ENCODE measurements at places on chromosomes 3 and 15.

DNA sequence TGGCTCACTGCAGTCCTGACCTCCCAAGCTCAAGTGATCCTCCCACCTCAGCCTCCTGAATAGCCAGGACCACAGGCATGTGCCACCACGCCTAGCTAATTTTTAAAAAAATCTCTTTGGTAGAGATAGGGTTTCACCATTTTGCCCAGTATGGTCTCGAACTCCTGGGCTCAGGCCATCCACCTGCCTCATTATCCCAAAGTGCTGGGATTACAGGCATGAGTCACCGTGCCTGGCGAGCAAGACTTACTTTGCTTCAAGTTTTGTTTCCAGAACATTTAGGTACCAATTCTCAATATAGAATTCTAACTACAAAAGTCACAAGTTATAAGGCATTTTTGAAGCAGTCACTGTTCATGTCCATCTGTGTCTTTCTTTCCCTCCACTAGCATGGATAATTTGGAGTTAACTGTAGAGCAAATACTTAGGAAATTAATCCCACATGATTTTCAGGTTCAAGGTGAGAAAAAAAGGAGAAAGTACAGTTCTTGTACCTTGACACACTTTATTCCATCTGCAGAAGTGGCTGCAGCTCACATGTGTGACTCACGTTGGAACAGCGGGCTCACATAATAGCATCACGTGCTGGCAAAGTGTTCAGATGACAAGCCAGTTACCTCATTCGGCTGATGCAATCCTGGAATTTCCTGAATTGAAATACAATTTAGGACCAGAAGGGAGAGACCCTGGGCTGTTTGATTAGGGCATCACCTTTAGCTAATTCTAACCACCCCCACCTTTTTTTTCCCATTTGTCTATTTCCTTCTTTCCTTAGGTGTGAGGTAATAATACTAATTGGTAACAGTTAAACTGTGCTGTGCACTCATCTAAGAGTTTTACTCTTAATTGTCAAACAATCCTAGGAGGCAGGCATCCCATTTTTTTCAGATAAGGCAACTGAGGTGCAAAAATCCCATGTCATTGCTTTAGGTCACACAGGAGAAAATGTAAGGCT lies 46.9 kb upstream of the NEDD4 start:
- DNase-seq: no peak

DNA sequence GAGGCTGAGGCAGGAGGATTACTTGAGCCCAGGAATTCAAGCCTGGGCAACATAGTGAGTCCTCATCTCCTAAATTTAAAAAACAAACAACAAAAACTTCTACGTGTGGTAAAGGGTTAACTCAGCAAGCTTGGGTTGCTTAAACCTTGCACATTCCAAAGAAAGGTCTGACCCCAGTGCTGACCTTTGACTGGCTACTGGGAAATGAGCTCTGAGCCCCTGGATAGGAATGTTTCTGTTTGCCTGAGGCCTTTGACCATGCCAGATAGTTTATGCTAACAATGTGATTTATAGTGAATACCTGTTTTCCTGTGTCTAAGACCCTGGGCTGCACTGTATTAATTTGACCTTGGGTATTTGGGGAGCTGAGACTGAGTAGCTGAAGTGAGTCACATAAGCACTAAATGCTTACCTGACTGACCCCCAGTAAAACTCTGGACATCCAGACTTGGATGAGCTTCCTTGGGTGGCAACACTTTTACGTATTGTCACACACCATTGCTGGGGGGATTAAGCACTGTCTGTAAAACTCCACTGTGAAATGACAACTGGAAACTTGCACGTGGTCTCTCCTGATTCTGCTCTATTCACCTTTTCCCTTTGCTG lies 20.7 kb downstream of the TCAIM start:
- DNase-seq: no peak

GRCh38 chr3:172634948-172635347 lies 75.9 kb downstream of the NCEH1 start:
- no peak for DNase-seq

DNA sequence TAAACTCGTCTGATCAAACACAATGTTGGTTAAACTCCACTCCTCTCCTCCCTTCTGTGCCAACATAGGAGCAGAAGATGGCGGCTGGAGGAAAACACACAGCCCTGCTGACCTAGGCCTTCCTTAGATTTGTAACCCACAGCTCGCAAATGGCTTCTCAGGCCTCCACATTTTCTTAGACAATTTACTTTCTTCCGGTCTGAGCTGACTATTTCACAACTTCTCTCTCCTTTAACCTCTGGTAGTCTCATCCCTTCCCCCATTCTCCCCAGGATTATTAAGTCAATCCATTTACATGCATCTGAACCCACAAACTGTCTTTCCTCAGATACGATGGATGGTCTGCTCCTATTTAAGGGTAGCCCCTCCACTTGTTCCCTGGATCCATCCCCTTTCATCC lies 25.7 kb upstream of the ULK4 start:
- no peak for DNase-seq

DNA sequence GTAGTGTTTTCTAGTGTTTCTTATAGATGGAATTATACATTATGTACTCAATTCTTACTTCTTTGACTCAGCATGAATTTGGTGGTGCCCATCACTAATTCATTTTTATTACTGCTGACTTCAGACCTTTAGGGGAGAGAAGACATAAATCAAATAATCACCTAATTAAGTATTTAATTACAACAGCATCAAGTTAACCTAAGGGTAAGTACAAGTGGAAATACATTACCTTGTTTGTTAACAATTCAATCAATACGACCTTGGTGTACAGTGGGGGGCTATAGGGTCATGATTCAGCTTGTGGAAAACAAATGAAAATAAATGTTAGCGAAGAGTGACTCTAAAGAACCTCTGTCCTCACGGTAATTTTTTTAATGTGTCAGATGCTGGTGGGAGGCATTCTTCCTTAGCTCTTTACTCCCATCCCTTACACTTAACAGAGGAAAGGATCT lies 538 bp upstream of the CAPN7 start:
- no peak for DNase-seq

DNA sequence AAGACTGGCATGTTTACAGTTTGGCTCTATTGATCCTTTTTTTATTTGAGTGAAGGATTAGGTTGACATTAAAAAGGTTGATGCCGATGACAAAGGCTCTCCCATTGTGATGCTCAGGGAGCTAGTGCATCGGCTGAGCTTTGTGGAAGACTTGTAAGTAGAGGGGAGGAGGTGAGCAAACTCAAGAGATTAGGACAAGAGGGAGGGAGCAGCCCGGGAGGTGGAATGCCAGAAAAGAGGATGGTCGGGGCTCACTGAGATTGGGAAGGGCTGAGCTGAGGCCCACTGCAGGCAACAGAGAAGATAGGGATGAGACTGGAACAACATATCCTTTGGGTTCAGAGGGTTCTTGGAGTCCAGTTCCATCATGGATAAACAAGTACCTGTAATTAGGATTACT lies 26.5 kb upstream of the PSMD6 start:
- DNase-seq: no peak

DNA sequence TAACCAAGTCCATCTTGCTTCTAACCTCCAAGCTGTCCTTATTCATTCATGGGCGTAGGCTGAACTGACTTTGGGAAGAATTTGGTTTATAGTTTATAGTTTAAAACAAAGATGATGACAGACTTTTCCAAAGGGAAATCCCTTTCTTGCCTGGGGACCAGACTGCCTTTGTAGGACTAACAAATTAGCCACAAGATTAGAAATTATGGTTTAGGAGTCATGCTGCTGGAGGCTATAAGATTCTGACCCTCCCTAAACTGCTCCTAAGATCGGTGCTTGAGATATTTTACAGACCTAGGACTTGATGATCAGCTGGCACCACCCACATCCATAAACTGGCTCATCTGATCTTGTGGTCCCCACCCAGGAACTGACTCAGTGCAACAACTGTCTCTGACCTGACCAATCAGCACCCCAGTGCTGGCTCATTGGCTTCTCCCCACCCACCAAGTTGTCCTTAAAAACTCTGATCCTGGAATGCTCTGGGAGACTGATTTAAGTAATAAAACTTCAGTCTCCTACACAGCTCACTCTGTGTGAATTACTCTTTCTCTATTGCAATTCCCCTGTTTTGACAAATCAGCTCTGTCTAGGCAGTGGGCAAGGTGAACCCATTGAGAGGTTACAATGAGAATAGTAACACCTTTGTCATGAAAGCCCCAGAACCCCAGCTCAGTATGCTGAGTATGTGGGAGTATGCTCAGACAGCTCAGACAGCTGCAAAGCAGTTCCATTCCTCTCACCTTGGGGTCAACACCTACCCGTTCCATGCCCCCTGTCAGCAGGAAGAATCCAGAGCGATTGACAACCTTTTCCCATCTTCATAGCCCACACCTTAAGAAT lies 51.6 kb upstream of the C15orf39 start:
- DNase-seq: no peak

DNA sequence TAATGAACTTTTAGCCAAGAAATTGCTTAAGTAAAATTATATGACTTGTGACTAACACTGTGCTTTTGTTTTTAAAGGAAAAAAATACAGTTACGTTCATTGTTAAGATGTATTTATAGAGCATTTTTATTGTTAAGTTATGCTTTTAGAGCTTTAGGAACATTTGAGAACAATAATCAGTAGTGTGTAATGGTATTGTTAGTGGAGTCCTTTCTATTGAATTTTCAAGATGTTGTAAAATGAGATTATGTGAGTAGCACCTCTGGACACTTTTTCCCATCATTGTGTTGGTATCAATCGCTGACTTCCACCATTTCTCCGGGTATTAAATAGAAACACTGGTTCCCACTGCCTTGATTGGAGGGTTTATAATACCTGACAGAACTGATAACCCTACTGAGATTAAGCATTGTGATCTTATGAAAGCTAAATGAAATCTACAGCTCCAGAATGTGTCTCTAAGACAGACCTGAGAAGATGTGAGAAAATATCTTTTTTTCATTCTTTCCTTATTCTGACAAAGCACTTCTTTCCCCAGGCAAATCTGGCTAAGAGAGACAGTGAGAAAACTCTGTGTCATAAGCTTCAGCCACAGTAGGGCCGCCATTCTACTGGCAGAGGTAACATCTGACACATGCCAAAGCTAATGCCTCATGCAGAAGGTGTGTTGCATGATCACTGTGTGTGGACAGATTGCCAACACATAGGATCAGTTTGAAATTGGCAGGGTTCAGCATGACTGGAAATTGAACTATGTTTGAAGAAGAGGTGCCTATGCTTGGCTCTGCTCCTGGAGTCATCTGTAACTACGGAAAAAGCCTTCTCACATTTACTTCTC lies 610.8 kb downstream of the MECOM start:
- no peak for DNase-seq

DNA sequence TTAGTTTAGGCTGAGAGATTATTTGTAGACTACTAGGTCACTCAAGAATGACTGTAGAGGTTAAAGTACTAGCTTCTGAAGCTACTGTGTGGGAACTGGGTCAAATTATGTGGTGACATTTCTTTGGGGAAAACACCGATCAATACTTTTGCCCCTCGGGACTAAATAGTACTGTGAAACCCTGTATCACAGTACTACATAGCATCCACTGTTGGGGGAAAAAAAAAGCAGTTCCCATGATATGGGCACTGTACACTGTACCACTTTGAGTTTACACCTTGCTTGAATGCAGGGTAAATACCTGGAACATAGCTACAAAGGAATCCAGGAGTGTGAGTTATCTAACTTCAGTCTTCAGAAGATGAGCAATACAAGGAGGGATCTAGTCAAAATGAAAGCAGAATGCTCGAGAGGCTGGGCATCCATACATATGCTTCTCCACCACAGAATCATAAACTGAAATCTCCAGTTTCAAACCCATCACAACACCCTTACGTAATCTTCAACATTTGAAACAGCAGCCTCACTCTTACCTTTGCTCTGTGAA lies 311.4 kb downstream of the UNC13C start:
- no peak for DNase-seq

- no peak for DNase-seq
Observed at GRCh38 chr15:83918011-83918410, 264.1 kb downstream of the ADAMTSL3 start.

DNA sequence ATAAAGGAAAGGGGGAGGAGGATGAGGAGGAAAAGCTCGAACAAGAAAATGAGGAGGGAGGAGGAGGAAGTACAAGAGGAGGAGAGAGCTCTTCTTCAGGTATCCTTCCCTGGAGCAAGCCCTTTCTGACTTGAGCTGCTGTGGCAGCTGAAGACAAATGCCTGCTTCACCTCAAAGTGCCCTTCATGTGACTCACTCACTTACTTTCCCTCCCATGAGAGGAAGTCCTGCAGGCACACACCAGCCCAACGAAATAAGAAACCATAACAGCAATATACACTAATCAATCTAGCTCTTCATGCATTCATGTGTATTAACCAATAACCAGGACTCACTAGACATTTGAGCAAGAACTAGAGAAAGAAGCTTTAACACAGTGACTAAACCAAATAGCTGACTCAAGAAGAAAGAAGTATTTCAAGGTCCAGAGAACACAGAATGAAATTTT lies 251.9 kb downstream of the IGSF11 start:
- no peak for DNase-seq

DNA sequence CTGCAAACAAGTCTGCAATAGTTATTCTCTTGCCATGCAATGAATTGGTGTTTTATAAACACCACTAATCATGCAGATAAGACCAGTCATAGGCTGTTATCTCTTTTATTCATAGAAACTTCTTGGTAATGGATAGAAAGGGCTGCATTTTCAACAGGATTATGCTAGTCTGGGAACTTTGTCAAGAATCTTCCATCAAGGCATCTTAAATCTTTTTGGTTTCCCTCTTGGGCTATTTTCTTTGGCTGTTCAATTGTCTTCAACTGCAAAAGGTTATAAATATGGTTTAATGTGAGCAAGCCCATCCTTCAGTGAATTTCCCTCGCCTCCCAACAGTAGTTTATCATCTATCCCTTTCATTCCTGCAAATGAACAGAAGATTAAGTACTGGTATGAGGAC lies 59.0 kb upstream of the MINAR1 start:
- no peak for DNase-seq

- DNase-seq: no peak
Observed at GRCh38 chr3:52892290-52892624, 5.1 kb downstream of the STIMATE start.

- DNase-seq: no peak
Observed at GRCh38 chr15:57718309-57718708, 11.8 kb downstream of the POLR2M start.

- no peak for DNase-seq
Observed at GRCh38 chr15:31489281-31489680, 162.6 kb downstream of the KLF13 start.

DNA sequence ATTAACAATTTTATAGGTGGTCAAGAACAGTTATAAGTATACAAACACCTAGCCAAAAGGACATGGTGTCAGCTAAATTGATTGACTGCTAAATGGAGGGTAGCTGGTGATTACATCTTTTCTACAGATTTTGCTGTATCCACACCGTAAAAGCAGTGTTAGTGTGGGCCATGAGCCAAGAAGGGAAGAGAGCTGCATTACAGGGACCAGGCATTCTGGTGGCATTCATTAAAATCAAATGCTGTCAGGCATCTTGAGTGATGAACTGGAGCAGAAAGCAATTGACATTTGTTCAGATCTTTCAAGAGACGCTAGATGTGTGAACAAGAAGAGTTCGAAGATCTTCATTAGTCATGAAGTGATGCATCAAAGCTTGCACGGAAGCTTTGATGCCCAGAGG lies 177.9 kb downstream of the ARPP21 start:
- no peak for DNase-seq

- no peak for DNase-seq
Observed at GRCh38 chr3:55501905-55502304, 14.8 kb upstream of the WNT5A start.

All from frontal cortex (tissue), 4 donors.